HFF-Myc (cell line): ENCODE measurements at places on chromosomes 2 and 18.

GRCh38 chr2:233441161-233442027 is 87.1 kb downstream of the DGKD start:
- DNase-seq = no peak

GRCh38 chr2:193868833-193869232 is 1674.1 kb upstream of the TMEFF2 start:
- no peak for DNase-seq

- no peak for DNase-seq
Measured at GRCh38 chr18:55953326-55953725, 365.3 kb upstream of the TCF4 start.

DNA sequence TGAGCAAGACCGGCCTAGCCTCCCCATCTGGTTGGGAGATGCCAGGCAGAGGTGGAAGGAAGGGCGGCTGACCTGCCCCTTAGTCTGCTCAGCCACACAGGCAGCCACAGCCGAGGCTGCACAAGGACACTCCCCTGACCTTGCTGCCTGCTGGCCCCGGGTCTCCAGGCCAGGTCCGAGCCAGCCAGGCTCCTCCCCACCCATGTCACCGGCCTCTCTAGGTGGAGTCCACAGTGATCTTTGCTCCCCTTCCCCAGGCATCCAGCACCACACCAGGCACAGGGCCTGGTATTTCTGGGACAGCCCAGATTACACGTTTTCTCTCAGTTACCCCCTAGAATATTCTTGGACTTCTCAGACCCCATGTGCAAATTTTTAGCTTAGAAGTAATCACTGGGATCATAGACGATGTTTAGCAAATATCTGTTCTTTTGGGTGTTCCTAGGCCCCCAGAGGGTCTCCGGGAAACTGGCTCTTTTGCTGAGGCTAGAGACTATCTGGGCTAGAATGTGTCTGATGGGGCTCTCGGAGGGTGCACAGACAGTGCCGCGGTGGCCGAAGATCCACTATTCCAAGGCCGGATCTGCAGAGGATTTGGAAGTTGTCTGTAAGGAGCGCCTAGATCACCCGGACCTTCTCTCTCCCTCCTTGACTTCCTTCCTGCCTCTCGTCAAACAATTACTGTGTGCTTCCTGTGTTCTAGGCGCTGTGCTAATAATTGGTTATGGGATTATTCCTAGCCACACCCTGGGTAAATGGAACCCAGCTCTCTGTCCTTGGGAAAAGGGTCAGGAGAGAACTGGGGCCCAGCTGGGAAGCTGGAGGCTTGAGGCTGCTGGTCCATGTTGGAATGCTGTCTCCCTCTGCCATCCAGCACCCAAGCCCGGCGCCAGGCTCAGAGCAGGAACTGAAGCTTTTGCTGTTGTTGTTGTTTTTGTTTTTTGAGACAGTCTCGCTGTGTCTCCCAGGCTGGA is 46.9 kb downstream of the ODC1 start:
- no peak for DNase-seq

GRCh38 chr2:232577841-232578240 is 27.4 kb downstream of the EIF4E2 start:
- no peak for DNase-seq

- DNase-seq = no peak
Measured at GRCh38 chr18:35436076-35436649, 59.0 kb upstream of the ZNF396 start.

GRCh38 chr2:218607436-218608115 is at the start of gene PLCD4:
PLCD4 (plus strand) TSS chr2:218607899; CDS start chr2:218615740, 7,841 bp downstream.
- DNase-seq = peak; percentile 44

GRCh38 chr2:144645083-144645778 is 125.3 kb upstream of the ZEB2 start:
- peak; percentile 25 for DNase-seq
